Posterior vena cava (tissue), 2 donors: ENCODE measurements at places on chromosomes 13 and 19.

- DNase-seq, result no peak
These were observed 546.4 kb upstream of the SLITRK5 start for GRCh38 chr13:87124785-87125074.

DNA sequence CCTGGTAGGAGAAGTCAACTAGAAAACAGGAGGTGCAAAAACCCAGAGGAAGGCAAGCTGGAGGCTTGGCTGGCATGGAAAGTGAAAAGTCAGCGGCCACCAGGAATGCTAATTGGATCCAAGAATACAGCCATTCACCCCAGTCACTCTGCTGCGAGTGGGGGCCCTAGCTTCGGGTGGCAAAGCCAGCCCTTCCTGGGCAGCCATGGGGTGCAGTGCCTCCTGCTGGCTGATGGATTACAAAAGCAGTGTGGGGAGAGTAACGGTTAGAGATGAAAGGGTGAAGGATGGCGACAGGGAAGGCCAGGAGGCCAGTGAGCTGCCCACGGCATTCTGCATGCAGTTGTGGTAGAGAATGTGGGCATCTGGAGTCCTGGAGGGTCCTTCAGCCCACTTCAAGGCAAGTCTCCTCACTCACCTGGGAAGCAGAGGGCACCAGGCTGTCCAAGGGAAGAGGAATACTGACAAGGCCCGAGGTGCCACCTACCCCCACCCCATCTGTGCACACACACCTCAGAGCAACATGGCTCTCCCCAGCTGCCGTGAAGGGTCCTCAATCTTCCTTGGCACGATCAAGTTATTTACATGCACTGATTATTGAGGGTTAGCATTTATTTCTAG is 20.3 kb upstream of the EPHX3 start:
- DNase-seq, result no peak

DNA sequence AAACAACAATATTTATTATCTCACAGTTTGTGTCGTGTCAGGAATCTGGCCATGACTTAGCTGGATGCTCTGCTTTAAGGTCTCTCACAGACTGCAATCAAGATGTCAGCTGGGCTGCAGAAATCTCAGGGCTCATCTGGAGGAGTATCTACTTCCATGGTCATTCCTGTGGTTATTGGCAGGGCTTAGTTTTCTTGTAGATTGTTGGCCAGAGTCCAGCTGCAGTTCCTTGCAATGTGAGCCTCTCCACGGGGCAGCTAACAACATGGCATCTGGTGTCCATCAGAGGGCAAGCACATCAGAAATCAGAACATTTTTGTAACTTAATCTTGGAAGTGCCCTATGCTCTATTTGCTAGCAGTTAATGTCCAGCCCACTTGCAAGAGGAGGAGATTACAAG is 45.7 kb upstream of the TDRD3 start:
- no peak for DNase-seq

DNA sequence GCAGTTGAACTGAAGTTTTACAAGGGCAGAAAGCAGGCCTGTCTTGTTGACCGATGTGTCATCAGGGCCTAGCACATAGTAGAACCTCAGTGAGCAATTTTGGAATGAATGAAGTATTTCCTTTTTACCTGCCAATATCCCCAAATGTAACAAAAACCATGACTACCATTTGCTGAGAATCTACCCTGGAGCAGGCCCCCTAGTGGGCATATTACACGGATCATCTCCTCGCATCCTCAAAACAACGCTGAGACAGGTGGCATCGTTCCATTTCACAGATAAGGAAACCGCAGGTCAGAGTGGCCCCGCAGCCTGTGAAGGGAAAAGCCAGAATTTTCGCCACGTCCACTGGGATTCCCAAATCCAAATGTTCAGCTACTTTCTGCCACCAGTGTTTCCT is 77.9 kb downstream of the CACNA1A start:
- DNase-seq, result no peak

- DNase-seq, result peak; percentile 25
These were observed 21.8 kb downstream of the MRPS12 start for GRCh38 chr19:38952395-38953165.

DNA sequence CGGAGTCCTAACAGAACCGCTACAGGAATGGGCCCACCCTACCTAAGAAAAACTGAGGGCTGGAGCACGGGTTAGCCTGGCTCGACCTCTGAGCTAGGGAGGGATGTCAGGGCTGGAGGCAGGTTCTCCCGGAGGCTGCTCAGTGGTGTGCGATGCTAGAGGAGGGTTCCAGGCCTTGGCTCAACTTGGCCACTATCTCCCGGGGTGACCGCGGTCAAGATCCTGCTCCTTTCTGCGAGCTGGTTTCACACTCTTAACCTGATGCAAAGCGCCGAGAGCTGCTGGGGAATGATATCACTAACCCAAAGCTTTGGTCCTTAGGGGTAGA is 301 bp downstream of the POP4 start:
- peak; percentile 79 for DNase-seq

GRCh38 chr13:33958964-33959363 is 141.0 kb downstream of the RFC3 start:
- DNase-seq, result no peak

DNA sequence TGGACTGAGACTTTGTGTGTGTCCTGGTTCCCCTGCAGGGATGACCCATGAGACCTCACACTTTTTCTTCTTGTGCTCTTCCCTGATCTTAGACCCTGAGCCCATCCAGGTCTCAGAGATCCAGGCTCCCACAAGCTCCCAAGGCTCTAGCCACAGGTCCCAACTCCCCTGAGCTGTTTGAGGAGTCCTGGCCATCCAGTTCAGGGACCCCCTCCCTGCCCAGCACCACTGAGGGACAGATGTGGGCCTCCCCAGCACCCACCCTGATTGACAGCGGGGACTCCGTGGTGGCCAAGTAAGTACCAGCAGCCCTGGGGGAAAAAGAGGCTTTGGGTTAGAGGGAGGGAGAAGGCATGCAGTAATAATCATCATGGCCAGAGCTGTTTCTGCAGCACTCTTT is 1.7 kb downstream of the PROSER3 start:
- no peak for DNase-seq

GRCh38 chr13:75685239-75685697 is 49.1 kb downstream of the LMO7 start:
- no peak for DNase-seq

- DNase-seq, result no peak
These were observed 112.8 kb downstream of the DLEU7 start for GRCh38 chr13:50730496-50731351.

- DNase-seq, result no peak
These were observed 157.2 kb downstream of the MYO16 start for GRCh38 chr13:108786456-108787200.

- DNase-seq, result peak; percentile 80
These were observed 571 bp downstream of the SAFB2 start for GRCh38 chr19:5621945-5622464.

GRCh38 chr19:35106291-35106583 is 9.4 kb upstream of the FXYD3 start:
- no peak for DNase-seq

DNA sequence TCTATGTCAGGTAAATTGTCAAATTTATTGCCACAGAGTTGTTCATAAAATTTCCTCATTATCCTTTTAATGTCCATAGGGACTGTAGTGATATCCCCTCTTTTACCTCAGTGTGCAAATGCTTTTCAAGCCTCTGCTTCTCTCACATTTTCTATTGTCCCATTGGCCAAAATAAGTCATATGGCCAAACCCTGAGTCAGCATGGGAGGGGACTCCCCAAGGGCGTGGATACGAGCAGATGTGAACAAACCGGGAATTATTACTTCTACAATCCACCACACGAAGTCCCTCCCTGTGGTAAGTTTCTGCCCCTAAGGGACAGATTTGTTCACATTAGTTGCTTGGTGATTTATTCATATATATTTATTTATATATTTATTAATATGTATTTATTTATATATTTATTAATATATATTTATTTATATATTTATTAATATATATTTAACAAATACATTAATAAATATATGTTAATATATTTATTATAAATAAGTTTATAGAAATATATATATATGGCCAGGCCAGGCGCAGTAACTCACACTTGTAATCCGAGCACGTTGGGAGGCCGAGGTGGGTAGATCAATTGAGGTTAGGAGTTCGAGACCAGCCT is 20.1 kb upstream of the CAMSAP3 start:
- no peak for DNase-seq

DNA sequence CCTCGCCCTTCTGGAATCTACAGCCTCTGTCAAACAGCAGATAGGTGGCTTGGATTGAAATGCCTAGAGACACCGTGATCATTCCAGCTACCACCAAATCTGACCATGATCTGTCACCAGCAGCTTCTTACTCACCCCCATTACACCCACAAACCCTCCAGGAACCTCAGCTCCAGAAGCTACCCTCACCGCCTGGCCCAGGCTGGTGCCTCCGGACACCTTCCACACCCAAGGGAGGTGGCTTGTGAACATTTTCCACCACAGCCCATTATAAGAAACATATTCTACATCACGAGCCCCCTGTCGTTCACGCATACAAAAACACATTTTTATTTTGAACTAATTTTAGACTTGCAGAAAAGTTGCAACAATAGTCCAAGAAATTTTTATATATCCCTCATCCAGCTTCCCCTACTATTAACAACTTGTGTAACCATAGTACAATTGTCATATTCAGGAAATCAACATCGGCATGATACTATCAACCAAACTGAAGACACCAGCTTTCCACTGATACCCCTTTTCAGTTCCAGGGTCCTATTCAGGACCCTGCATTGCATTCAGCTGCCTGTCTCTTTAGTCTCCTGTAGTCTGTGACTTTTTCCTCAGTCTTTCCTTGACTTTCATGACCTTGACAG is 15.4 kb upstream of the UBE2L5 start:
- no peak for DNase-seq

DNA sequence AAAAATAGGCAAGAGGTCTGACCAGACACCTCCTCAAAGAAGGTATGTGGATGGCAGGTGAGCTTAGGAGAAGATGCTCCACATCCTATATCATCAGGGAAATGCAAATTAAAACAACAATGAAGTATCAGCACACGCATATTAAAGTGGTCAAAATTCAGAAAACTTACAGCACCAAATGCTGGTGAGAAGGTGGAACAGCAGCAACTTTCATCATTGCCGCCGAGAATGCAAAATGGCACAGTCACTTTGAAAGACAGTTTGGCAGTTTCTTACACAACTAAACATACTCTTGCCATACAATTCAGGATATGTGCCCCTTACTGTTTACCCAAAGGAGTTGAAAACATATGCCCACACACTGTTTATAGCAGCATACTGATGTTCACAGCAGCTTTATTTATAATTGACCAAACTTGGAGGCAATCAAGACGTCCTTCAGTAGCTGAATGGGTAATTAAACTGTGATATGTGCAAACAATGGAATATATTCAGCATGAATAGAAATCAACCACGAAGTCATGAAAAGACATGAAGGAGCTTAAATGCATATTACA is 22.5 kb downstream of the OR10H4 start:
- DNase-seq, result no peak

- DNase-seq, result no peak
These were observed 222.9 kb downstream of the RFC3 start for GRCh38 chr13:34040863-34041262.

GRCh38 chr13:25901460-25902376 is 150.1 kb downstream of the SHISA2 start:
- DNase-seq, result no peak

- DNase-seq, result no peak
These were observed 5.7 kb downstream of the WDR62 start for GRCh38 chr19:36060430-36060829.

- no peak for DNase-seq
These were observed 54.1 kb downstream of the WDFY2 start for GRCh38 chr13:51638216-51638871.

DNA sequence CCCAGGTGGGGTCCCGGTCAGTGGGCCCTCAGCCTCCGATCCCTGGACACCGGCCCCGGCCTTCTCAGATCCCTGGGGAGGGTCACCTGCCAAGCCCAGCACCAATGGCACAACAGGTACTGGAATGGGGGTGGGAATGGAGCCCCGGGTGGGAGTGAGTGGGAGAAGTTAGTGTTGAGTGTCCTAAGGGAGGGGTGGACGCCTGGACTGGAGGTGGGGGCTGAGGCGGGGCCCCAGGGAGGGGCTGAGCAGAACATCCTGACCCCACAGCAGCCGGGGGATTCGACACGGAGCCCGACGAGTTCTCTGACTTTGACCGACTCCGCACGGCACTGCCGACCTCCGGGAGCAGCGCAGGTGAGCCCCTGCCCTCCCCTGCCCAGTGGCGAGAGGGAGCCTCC is 17.7 kb downstream of the EPN1 start:
- DNase-seq, result peak; percentile 66

DNA sequence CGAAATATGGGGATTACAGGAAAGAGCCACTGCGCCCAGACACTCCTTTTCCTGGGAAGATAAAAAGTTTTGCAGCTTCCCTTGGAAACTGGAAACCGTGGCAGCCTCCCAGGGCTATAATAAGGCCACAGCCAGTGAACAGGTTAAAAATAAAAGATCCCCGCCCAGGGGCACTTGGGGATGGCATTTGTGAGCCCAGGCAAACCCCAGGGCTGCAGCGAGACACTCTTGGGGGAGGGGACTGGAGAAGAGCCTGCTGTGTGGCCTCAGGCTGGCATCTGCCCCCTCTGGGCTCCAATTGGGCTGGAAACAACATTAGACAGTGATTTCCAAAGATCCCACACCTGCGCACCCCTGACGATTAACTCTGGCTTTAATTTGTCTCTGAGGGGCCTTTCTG is 11.2 kb downstream of the FEM1A start:
- no peak for DNase-seq

DNA sequence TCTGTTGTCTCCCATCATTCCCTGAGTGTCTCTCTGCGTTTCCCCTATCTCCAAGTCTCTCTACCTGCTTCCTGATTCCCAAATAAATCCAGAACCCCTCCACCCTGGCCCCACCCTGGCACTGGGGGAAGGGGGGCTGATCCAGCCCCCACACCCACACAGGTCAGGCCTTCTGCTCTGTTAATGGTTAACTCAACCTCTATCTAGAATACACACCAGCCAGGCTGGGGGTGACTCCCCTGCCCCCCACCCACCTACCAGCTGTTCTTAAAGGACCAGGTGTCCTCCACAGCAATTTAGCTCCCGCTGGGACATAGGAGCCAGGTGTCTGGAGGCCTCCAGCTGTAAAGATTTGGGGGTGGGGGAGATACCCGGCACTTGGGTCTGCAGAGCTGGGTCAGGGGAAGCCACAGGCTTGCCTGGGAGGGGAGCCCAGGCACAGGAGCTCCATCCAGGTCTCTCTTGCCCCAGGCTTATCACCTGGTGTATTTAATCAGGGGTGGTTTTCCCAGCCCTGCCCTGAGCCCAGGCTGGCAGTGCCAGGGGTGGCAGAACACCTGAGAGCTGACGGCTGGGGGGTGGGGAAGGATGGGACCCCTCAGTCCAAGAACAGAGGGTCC is 3.9 kb downstream of the IRF2BP1 start:
- no peak for DNase-seq
